ENCODE measurements at places on chromosomes 5 and 9. TPM values are rescaled to one million over a fixed set of nuclear protein-coding genes. Genes with fewer than 3 reads are reported as not detected.

GFI1B gene
- total RNA-seq = not detected

SIL1 gene
- total RNA-seq = 82.8 TPM

CCDC152 gene
- total RNA-seq = not detected

NDFIP1 gene
- 120 TPM for total RNA-seq

HTR1A gene
- not detected for total RNA-seq

PCDHGA8 gene
- 0.87 TPM for total RNA-seq

INSL6 gene
- not detected for total RNA-seq

CXCL14 gene
- total RNA-seq = 145 TPM

LECT2 gene
- total RNA-seq = not detected

CRHBP gene
- not detected for total RNA-seq

SLC36A2 gene
- total RNA-seq = not detected

FLT4 gene
- total RNA-seq = not detected

GRXCR2 gene
- total RNA-seq = not detected

TNFSF8 gene
- total RNA-seq = not detected

RASGRF2 gene
- 0.19 TPM for total RNA-seq

OGN gene
- total RNA-seq = not detected

CDK5RAP2 gene
- 50.3 TPM for total RNA-seq

F12 gene
- 4.0 TPM for total RNA-seq

ADAMTSL1 gene
- 0.33 TPM for total RNA-seq

NMRK1 gene
- total RNA-seq = 36.3 TPM

SLC36A3 gene
- total RNA-seq = not detected

CD74 gene
- 6.8 TPM for total RNA-seq

ISL1 gene
- total RNA-seq = not detected

NME5 gene
- 1.6 TPM for total RNA-seq

NAIP gene
- 10.0 TPM for total RNA-seq

RNF180 gene
- total RNA-seq = 2.9 TPM

CYLC2 gene
- not detected for total RNA-seq

Measured in mammary epithelial cell (primary cell).